ENCODE measurements at places on chromosomes 1 and 21. TPM values are rescaled to one million over a fixed set of nuclear protein-coding genes. Genes with fewer than 3 reads are reported as not detected.

DNA sequence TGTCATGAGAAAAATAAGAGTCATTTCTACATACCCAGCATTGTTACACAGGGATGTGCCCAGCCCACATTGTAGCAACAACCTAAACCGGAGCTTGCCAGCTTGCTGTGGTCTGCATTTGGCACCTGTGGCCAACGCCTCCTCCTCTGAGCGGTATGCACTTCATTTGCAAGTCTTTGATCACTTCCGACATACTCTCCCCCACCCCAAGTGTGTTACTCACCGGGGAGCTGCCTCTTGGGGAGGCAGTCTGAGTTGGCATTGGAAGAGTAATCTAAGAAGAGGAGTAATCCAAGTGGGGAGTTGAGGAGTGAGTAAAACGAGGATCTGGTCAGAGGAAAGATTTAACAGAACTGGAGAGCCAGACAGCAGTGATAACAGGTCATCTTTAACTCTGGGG is 3.8 kb downstream of the BCL9 start:
- peaks cover 7% of the 10 kb centered on the region for H3K27me3 ChIP-seq
- DNase-seq: peak; percentile 89
- H3K4me1 ChIP-seq: peaks cover 50% of the 10 kb centered on the region
- H3K27ac ChIP-seq: peak overlapping the region; percentile 50
- H3K4me3 ChIP-seq: peak overlapping the region; percentile 5

DNA sequence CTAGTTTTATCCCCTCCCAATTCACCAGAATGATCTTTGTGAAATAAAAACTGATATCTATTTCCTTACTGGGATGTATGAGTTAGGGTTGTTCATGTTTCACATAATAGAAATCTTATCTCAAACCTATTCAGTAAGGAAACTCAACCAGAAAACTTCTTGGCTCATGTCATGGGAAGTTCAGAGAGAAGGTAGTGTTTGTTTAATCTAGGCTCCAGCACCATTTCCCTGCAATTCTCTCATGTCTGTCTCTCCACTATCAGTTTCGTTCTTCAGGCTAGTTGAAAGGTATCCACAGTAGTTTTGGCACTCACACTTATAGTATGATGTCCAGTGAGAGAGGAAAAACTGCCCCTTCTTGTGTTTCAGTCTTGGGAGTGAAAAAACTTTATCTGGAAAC is 34.6 kb upstream of the UHMK1 start:
- no peaks in the 10 kb centered on the region for H3K36me3 ChIP-seq
- no peak overlapping the region for H3K27ac ChIP-seq
- DNase-seq: no peak
- H3K27me3 ChIP-seq: peaks cover 6% of the 10 kb centered on the region

DNA sequence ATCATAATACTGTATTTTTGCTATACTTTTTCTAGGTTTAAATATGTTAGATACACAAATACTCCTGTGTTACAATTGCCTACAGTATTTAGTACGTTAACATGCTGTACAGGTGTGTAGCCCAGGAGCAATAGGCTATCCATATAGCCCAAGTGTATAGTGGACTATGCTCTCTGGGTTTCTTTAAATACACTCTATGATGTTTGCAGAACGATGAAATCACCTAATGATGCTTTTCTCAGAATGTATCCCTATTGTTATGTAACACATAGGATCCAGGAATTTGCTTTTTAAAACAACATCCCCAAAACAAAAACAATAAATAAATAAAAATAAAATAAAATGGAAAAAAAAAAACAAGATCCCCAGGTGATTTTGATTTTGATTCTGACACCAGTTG is 18.1 kb upstream of the RBM15 start:
- H3K4me3 ChIP-seq: no peak overlapping the region
- DNase-seq: no peak
- no peaks in the 10 kb centered on the region for H3K27me3 ChIP-seq
- H3K36me3 ChIP-seq: no peaks in the 10 kb centered on the region

DNA sequence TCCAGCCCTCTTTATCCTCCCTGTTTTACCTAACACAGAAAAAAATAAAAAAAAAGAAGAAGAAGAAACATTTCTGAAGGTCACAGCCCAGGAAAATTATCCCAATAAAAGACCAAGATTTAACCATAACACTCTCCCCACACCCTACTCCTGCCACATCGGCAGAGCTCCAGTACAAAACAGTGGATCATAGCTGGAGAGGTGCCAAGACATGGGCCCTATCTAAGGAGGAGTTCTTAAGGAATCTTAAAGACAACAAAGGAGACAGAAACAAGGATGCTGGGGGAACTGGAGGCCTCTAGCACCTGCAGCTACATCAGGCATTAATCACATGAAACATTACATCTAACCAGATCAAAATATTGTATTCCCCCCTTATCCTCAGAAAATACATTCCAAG is 432.8 kb downstream of the MATN1 start:
- DNase-seq: no peak
- no peak overlapping the region for H3K4me3 ChIP-seq
- H3K27ac ChIP-seq: no peak overlapping the region
- no peaks in the 10 kb centered on the region for H3K36me3 ChIP-seq
- H3K27me3 ChIP-seq: peaks cover 24% of the 10 kb centered on the region

DNA sequence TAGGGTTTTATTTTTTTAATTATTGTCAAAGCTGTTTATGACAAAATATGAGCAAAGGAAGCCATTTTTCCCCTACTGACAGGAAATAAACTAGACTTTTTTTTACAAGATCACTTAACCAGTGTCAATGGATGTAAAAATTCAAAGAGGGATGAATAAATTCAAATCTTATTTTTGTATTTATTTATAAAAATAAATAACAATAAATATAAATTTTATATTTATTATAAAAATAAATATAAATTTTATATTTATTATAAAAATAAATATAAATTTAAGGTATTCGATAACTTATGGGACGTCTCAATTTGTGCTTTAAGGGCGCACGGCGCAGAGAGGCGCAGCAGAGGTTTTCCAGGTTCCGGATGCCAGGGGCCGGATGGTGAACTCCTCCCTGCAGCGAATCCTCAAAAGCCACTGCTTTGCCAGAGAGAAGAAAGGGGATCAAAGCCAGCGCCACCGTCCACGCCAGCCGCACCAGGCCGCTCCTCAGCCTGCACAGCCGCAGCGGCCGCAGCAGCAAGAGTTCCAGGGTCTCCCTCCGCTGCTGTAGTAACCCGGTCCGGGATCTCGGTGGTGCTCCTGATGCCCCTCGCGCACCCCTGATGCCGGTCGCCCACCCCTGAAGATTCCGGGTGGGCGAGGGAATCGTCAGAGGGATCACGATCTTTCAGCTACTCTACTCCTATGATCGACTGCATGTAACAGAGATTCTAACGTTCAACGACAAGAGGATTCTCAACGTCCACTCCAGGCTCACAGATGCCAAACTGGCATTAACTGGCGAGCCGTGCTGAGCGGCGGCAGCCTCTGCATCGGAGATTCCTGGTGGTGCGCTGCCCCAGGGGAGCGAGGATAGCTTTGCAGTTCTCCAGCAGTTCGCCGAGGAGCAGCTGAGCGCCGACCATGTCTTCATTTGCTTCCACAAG is 28.5 kb upstream of the RLF start:
- peaks cover 12% of the 10 kb centered on the region for H3K27me3 ChIP-seq
- peaks cover 3% of the 10 kb centered on the region for H3K36me3 ChIP-seq
- H3K27ac ChIP-seq: no peak overlapping the region
- no peak for DNase-seq
- H3K4me1 ChIP-seq: peaks cover 6% of the 10 kb centered on the region

- no peak overlapping the region for H3K4me3 ChIP-seq
- peaks cover 11% of the 10 kb centered on the region for H3K27me3 ChIP-seq
- no peak for DNase-seq
- no peak overlapping the region for H3K27ac ChIP-seq
- H3K36me3 ChIP-seq: no peaks in the 10 kb centered on the region
- no peaks in the 10 kb centered on the region for H3K4me1 ChIP-seq
Observed at GRCh38 chr1:201331166-201331565, 46.3 kb downstream of the TNNT2 start.

GRCh38 chr1:12180903-12181302 is 14.1 kb downstream of the TNFRSF1B start:
- peaks cover 75% of the 10 kb centered on the region for H3K4me1 ChIP-seq
- H3K4me3 ChIP-seq: no peak overlapping the region
- H3K36me3 ChIP-seq: peaks cover 76% of the 10 kb centered on the region

DNA sequence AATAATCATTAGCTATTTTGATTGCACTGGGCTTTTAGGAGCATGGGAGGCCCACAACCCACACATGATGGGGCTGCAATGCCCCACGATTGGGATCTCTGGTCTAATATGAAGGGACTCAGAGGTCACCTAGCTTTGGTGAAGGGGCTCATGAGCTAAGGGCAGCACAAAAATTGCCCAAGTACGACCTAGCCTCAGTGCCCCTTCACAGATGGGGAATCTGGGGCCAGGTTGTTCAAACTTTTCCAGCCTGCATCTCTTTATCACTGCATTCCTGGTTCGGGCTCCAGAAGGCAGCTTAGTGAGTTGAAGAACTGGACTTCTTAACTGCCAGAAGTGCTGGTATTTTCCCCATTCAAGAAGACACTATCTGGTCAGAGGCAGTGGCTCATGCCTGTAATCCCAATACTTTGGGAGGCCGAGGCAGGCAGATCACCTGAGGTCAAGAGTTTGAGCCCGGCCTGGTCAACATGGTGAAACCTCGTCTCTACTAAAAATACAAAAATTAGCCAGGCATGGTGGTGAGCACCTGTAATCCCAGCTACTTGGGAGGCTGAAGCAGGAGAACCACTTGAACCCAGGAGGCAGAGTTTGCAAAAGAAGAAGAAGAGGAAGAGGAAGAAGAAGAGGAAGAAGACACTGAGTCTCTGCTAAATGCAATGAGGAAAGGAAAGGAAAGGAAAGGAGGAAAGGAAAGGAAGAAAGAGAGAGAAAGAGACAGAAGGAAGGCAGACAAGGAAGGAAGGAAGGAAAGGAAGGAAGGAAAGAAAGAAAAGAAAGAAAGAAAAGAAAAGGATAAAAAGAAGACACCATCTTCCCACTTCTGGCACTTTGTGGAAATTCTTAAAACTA is 258.5 kb upstream of the IRF2BP2 start:
- H3K27ac ChIP-seq: no peak overlapping the region
- peaks cover 3% of the 10 kb centered on the region for H3K36me3 ChIP-seq
- H3K4me1 ChIP-seq: peaks cover 25% of the 10 kb centered on the region
- DNase-seq: no peak
- no peaks in the 10 kb centered on the region for H3K27me3 ChIP-seq

GRCh38 chr1:94276988-94277434 is 39.6 kb upstream of the ARHGAP29 start:
- peaks cover 15% of the 10 kb centered on the region for H3K27me3 ChIP-seq
- no peak overlapping the region for H3K27ac ChIP-seq
- H3K36me3 ChIP-seq: no peaks in the 10 kb centered on the region
- DNase-seq: no peak
- H3K4me1 ChIP-seq: no peaks in the 10 kb centered on the region
- H3K4me3 ChIP-seq: no peak overlapping the region

DNA sequence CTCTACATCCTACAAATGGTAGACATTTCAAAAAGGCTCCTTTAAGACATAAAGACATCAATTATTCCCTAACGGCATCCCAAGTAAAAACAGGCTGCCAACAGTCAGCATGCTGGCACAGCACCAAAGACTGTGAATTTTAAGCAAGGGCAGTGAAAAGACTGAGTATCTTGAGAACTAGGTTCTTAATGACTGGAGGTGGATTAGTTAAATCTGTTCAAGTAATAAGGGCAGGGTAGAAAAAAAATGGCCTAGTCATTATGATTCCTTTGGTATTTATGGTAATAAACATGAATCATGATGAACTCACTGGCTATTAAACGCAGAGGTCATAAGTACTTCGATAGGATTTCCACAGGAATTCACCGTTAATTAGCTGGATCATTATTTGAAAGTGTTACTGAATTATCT is 75.2 kb downstream of the KIFAP3 start:
- no peak overlapping the region for H3K4me3 ChIP-seq
- H3K36me3 ChIP-seq: peaks cover 3% of the 10 kb centered on the region
- no peak overlapping the region for H3K27ac ChIP-seq
- no peaks in the 10 kb centered on the region for H3K27me3 ChIP-seq
- no peaks in the 10 kb centered on the region for H3K4me1 ChIP-seq
- DNase-seq: no peak

The ATP1A4 gene
- not detected for total RNA-seq

The GPR161 gene
- 0.65 TPM for total RNA-seq

The NHLH1 gene
- 0.40 TPM for total RNA-seq

The CELA3A gene
- not detected for total RNA-seq

The TPTE gene
- total RNA-seq: not detected

The SPRR1B gene
- not detected for total RNA-seq

All from activated CD4-positive, alpha-beta memory T cell treated with anti-CD3 and anti-CD28 coated beads, Interleukin-2, amount 10 ng/mL, durations not matched to agents 7 days and 5 days (primary cell).